ENCODE measurements at places on chromosomes 16 and 17.

DNA sequence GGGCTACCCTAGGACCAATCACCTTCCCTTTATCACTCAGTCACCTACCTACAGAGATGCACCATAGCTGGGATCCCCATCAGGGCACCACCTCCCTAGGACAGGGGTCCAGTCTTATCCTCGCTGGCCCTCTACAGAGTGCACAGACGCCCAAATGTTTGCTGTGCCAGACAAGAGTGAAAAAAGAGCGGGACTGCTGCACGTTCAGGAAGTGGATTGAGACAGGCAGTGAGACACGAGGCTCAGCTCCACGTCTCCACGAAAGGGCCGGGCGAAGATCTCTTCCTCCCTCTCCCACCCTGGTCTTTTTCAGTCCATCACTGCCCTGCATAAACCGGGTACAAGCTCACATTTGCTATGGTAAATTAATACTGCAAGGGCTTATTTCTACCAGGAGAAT, 95.5 kb downstream of the ZFHX3 start:
- DNase-seq: no peak

- no peak for DNase-seq
These were observed 88.4 kb downstream of the SOCS1 start for GRCh38 chr16:11167581-11167980.

- no peak for DNase-seq
These were observed 45.3 kb downstream of the CCDC182 start for GRCh38 chr17:57699751-57700219.

DNA sequence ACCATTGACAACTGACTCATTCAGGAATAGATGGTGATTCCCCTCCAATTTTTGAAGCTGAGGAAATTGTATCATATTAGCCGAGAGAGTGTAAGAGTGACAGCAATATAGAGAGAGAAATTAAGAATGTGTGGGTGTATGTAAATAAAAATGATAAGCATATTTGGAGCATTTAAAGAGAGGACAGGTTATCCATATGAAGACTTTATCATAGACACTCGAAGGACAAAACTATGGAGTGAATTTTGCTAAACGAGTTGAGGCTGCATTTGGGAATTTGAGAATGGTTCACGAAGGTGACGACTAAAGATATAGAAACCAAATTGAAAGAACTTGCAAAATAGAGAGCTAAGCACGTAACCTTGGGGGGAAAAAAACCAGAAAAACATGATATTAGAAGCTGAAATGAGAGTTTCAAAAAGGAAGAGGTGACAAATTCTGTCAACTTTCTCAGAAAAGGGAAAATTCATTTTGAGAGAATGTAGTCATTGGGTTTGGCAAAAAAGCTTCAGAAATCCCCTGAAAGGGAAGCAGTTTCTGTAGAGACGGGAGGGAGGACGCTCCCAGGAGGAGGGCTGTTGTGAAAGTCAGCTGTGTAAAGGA, 129.7 kb downstream of the KCNJ2 start:
- peak; percentile 16 for DNase-seq

DNA sequence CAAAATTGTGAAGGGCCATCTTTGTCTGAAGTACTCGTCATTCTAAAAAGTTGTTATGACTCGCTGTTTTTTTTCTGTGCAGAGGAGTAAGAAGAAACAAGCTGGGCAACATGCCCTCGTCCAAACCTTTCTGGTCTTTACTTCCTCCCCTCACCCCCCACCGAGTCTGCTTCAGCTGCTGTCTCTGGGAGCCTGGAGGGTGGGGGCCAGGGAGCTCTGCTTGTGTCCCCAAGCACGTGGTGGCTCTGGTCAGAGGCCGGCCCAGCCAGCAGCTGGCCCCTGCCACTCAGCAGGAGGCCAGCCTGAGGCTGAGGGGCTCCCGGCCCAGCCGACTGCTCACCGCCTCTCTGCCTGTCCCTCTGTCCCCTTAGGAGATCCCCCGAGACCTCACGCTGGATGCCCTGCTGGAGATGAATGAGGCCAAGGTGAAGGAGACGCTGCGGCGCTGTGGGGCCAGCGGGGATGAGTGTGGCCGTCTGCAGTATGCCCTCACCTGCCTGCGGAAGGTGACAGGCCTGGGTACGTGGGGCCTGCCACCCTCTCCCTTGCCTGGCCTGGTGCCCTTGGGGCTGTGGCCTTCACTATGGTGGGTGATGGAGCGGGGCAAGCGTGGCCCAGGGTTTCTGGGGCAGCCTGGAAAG, 53.7 kb upstream of the LGALS9 start:
- no peak for DNase-seq

- no peak for DNase-seq
These were observed 34.1 kb downstream of the SNX29 start for GRCh38 chr16:12010388-12011251.

DNA sequence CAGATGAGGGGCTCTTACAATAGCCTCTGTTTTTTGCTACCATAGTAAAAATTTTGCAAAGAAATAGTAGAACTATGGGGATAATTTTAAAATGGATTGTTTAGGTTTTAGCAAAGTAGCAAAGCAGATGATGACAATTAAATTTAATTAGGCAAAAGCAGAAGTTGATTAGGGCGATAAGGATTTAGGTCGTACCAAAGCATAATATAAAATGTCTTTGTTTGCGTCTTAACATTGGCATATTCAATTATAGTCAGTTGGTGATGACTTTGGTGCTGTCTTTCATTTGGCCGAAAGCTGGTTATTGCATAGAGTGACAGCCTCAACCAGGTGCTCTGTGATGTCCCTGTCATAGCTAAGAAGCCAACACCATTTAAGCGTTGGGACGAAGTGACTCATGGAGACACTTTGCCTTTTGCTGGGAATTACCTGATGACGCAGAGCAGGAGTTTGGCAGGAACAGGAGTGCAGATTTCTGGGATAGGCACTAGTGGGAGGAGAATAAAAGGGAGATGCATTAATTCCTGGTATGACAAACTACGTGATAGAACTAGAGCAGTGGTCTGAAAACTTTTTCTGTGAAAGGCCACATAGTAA, 38.3 kb downstream of the MAP2K6 start:
- no peak for DNase-seq

DNA sequence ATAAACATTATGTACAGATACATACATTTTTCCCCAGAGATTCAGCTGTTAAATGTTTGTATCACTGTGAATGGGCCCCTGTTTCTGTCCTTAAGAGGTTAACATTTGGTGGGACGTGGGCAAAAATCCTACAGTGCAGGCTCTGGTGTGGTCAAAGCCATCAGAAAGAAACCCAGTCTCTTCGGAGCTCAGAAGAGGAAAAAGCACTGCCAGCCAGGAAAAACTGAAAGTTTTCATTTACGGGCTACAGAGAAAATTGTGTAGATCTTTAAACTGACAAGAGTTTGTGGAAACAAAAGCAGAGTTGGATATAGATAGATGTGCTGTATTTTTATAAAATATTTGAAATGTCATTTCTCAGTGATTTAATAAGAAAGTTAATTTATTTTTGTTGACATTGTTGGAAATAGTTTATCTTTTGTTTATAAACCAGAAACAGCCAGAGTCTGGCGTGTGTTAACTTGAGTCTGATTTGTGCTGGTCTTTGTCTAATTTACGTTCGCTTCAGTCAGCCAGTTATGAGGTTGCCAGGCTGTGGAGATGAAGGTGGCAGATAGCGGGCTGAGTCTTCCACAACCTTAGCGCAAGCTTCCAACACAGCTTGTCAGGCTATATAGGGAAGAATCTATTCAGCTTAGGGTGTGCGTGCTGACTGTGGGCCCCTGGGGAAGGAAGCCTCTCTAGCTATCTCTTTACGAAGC, 9.5 kb upstream of the TEKT3 start:
- DNase-seq: no peak

DNA sequence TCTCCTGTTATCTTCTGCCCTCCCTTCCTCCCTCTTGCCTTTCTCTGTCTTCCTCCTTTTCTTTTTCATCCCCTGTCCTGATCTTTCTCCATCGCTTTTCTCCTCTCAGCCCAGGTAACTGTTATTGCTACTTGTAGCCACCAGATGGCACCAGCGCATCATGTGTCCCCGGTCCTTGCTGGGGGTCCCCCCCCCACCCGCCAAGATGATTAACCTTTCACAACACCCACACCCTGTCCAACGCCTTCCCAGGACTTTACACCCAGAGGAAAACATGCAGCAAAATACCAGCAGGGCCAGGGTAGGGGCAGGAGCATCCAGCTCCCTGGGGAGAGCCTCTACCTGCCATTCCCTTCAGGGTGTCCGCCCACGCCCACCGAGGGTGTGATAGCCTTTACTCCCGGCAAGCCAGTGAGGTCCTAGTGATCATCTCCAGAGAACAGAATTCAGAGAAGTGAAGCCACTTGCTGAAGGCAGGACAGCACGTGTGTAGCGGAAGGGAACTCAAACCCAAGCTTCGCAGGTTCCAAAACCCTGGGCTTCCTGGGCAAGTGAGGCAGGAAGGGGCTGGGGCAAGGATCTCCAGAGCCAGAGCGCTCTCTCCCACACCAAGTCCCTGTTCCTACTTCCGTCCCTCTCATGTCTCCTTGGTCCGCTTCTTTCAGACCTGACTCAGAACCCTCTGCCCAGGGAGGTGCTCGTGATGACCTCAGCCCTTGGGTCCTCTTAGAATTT, 13.4 kb upstream of the TAC4 start:
- no peak for DNase-seq

GRCh38 chr17:45791041-45791582, 7.0 kb downstream of the CRHR1 start:
- DNase-seq: no peak

DNA sequence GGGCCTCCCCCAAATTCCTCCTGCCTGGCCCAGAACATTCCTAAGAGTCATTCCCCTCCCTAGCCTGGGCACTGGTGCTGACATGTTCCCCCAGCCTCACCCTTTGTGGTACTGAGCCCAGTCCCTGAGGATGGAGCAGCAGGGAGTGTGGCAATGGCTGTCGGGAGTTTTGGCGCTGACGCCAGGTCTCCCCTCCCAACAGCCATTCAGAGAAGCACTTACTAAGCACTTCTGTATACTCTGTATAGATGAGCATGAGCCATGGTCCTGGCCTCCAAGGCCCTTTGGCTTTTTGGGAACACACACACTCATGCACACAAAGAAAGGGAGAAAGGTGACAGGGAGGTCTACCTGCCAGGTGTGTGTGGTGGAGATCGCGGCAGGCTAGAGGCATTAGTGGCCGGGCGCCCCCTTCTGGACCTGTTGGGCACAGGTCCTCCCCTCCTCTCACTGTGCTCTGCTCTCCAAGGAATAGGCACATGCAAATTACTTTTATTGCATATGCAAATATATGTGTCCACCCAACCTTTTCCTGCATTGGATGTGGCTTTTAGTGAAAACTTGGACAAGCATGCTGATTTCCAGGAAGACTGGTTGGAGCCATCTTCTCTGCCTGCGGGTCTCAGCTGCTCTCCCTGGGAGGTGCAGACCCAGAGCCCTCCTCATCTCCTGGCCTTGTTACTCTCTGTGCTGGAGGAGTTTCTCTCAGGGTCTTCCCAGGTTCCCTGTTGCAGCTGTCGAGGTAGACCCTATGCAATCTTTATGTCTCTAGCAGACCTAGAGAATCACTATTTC, 17.4 kb upstream of the C17orf107 start:
- DNase-seq: peak; percentile 18

DNA sequence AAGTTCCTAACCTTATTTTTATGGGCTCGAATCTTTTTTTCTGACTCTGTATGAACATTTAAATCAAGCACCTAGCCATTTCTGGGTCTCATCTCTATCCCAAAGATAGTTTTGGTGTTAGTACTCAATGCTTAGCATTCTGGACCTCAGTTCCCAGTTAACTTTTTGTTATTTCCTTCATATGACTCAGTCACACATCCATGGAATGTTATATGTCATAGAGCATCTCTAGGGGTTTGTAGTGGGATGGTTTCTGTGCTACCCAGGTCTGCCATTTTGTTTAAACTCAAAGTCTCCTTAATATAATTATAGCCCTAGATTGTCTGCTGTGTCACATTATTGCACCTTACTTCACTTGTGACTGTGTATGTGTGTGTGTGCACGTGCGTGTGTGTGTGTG, 90.1 kb downstream of the EFCAB13 start:
- no peak for DNase-seq

- DNase-seq: no peak
These were observed 72.9 kb downstream of the METRNL start for GRCh38 chr17:83152227-83152744.

- no peak for DNase-seq
These were observed 80.6 kb downstream of the CA4 start for GRCh38 chr17:60230358-60230757.

DNA sequence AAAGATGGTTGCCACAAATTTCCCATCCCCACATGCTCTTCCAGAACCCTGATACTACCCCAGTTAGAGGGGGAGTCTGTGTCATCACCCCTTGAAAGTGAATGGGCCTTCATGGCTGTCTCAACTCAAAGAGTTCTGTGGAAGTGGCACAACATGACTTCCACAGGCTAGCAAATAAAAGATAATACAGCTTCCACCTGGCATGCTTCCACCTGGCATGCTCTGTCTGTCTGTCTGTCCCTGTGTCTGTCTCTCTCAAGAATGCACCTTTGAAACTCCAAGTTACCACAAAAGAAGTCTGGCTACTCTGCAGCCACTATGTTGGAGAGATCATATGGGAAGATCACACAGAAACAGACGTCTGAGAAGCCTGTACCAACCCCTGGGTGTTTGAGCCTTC, 35.0 kb downstream of the CFDP1 start:
- DNase-seq: no peak

GRCh38 chr17:2416010-2416734, 15.3 kb upstream of the MNT start:
- no peak for DNase-seq

DNA sequence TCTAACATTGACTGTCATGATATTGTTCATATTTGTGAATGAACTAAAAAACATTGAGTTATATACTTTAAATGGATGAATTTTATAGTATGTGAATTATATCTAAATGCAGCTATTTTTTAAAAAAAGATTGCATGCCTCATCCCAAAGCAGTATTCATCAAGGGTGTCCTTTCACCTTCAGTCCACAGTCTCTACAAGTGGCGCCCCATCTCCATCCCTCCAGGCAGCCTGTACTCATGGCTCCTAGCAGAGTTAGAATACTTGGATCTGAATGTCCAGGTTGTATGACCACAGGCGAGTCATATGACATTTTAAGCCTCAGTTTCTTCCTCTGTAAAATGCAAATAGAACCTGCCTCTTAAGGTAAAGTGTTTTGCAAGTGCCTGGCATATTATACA, 69.8 kb downstream of the TMEM100 start:
- DNase-seq: no peak

DNA sequence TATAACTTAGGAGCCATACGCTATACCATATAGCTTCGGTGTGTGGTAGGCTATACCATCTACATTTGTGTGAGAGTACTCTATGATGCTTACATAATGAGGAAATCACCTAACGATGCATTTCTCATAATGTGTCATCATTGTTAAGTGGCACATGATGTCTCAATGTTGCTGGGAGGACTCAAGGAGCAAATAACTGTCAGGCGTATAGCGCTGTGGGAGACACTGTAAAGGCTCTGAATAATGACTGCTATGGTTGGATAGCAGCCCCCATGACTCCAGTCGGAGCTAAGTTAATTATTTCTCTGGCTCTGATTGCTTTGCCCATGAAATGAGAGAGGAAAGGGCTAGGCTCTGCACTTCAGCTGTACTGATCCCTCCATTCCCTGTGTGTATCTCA, 197.2 kb downstream of the RGS9 start:
- no peak for DNase-seq

GRCh38 chr17:50261051-50261915, 13.0 kb upstream of the TMEM92 start:
- no peak for DNase-seq
